Activated naive CD4-positive, alpha-beta T cell (primary cell): ENCODE measurements at places on chromosomes 6 and 20.
A peak's percentile ranks its signal among the peaks of the same experiment; 100 is the strongest.

DNA sequence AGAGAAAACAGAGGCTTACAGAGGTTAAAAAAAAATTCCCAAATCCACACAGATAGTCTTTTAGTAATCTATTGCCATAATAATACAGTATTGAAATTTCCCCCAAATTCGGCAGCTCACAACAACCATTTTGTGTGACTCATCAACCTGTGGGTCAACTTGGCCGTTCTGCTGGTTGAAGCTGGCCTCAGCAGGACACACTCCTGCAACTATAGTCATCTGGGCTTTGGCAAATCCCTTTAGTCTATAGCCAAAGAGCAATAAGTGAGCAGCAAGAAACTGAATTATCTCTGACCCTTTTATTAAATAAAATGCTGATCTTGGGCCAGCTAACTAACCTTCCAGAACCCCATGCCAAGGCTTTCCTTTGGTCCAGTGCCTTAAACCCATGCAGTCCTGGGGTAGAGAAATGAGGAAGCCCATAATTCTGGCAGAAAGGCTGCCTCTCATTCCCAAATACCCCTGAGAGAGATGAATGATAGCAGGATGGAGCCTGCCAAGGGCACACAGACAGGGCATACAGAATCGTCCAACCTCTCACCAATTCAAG is 17.2 kb upstream of the SNAP25 start:
- no peak for DNase-seq

DNA sequence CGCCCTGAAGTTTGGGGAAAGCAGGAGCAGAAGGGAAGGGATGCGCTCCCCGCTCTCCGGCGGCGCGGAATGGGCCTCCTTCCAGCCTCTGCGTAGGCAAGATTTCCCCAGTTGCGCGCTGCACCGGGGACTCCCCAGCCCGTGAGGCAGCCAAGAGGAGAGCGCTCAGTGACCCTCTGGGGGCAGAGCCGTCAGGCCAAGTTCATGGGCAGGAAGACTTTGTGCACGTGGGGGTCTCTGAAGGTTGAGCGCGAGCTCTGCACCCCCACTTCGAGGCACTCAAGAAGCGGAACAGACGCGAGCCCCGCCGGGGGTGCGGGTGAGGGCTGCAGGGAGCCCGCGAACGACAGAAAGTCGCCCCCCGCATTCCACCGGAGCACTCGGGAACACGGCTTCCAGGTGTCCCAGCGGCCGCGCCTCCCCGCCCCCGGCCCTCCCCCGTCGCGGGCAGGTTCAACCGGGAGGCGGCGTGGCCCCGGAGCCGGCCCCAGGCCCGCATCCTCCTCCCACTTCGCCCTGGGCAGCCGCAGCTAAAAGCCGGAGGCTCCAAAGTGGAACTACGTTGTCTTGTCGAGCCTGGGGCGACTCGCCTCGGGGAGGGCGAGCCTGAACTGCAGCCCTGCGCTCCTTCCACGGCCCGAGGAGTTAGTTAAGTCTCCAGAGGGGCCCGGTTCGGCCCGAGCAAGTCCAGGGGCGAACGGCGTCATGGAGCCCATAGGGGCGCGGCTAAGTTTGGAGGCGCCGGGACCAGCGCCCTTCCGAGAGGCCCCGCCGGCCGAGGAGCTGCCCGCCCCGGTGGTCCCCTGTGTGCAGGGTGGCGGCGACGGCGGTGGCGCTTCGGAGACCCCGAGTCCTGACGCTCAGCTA is at the start of gene PPP1R3G:
TSS of gene PPP1R3G (plus strand) at position 561 of the 867 bp plus-strand sequence. CDS start at position 706, 145 bp downstream.
- DNase-seq = no peak

DNA sequence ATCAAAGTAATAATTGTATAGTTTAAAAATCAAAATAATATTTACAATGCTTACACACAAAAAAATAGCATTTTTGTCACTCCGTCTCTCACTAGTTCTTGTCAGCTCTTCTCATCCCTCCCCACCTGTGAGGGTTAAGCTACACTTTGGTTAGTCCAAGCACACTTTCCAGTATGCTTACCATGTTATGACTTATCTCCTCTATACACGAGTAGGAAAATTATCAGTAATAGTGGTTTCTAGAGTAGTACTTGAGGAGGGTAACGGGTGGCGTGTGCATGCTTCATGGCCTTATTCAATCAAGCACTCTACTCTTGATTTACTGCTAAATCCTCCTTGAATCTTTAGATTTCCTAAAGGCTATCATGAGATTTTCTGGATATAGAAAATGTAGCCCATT is 443.7 kb downstream of the UTRN start:
- no peak for DNase-seq

DNA sequence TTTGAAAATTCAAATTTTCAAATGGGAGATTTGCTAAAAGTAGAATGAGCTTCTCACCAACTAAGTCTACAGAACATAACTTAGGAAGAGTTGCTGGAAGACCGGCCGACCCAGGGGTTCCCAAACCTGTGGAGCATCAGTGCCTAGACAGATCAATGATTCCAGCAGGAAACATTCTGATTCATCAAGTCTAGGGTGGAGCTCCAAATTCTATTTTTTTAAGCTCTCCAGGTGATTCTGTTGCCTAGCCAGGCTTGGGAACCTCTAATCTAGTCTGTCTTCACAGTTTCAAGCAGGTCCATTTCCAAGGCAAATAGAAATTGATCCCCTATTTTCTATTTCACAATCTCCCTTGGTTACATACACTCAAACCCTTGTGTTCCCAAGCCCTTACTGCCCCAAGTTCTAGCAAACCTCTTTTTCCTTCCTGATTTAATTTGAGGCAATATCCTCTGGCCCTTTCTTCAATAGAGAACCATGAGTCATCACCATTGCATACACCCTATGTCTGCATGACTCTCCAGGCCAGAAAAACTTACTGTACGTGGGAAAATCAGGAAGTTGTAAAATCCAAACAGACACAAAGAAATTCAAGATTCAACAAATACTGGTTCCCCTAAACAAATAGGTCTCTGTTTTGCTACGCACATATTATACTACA is 8.9 kb downstream of the ATXN1 start:
- no peak for DNase-seq

DNA sequence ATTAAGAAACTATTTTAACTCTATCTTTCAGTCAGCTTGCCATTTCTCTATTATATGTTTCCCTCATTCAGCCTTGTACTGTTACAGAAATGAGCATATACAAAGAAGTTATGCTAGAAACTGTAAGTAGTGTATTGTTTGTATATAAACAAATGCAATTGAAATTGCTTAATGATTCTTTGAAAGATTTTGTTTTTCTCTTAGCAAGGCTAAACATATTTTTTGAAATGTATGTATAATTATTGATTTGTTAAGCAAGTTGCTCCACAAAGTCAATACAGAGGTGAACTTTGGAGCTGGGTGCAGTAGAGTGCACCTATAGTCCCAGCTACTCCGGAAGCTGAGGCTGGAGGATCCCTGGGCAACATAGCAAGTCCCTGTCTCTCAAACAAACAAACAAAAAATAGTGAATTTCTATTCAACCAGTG is 253.6 kb downstream of the RNGTT start:
- no peak for DNase-seq

GRCh38 chr6:75243333-75244062 is at the start of gene COX7A2:
Gene COX7A2 (minus strand): TSS chr6:75243801. CDS start chr6:75243734, 67 bp downstream.
- peak; percentile 69 for DNase-seq

DNA sequence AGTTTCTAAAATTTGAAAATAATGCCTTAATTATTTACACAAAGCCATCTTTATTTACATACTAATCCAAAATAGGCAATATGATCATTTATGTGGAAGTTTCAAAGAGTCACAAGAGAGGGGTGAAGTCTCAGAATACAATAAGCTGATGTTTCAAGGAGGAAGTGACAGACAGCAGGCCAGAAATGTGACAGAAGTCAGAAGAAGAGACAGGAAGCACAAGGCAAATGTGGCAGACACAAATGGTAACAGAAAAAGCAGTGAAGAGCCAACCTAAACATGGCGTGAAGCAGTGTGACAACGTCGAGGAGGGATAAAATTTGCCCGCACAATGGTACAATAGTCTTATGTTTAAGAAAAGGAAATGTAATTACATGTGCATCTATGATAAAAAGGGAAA is 59.8 kb downstream of the SHPRH start:
- no peak for DNase-seq
